ENCODE measurements at places on chromosomes 6 and 20.

GRCh38 chr6:27119329-27119728, 128.2 kb upstream of the PRSS16 start:
- DNase-seq = no peak

DNA sequence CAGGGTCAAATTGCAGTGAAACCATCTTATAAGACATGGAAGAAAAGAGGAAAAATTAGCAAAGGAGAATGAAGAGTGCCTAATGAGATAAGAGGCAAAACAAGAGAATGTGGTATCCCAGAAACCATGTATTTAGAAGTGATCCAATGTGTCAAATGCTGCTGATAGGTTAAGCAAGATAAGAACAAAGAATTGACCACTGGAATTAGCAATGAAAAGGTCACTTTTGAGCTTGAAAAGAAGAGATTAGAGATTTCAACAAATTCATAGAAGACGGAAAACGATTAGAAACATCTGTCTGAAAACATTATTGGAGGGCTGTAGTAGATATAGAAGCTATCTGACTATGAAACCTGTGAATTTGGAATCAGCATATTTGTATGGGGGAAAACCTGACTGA, 112.2 kb downstream of the AHI1 start:
- DNase-seq = no peak

GRCh38 chr20:13822459-13822858, 37.6 kb downstream of the NDUFAF5 start:
- no peak for DNase-seq

DNA sequence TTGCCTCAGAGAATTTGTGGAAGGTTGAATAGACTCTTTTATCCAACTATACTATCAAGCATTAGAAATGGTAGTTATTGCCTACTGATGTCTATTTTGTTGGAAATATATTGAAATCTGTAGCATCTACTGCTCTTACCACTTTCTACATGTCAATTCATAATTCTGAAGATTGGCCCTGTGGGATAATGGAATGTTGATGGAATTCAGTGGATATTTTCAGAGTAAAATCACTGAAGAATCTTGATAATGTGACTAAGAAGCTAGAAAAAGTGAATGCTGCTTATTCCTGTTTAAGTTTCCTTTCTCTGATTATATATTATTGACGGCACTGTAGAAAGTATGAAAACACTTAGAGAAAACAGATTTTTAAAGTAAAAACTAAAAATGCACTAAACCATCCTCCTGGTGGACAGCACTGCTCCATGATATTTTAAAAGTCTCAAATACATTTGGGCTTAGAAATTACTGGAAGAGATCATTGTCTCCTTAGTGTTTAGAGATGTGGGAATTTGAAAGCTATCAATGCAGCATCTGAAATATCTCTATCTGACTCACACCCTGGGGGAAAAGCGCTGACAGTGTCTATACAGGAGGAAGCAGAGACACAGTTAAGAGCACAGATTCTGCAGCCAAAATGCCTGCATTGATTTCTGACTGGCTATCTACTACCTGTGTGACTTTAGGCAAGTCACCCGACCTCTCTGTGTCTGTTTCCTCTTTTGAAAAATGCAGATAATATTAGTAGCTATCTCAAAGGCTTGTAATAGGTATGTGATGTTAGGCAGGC, 37.9 kb upstream of the RCAN2 start:
- DNase-seq = no peak

GRCh38 chr6:140915551-140915950, 1217.2 kb upstream of the GJE1 start:
- no peak for DNase-seq

DNA sequence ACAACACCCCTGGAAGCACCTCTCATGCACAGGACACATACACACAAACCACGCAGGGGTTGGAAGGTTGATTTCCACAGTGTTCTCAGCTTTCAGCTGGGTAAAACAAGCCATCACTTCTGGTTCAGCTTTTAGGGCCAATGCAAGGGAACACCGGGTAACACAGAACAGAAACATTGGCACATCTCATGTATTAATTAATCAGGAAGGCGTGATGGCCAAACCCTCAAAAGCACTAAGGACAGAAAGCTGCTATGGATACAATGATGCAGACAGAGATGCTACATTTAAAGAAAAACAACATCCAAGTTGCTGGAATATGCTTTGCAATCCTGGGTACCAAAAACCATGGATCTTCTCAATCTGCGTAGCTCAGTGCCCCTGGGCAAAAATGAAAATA, 104.3 kb upstream of the BEND6 start:
- DNase-seq = no peak

DNA sequence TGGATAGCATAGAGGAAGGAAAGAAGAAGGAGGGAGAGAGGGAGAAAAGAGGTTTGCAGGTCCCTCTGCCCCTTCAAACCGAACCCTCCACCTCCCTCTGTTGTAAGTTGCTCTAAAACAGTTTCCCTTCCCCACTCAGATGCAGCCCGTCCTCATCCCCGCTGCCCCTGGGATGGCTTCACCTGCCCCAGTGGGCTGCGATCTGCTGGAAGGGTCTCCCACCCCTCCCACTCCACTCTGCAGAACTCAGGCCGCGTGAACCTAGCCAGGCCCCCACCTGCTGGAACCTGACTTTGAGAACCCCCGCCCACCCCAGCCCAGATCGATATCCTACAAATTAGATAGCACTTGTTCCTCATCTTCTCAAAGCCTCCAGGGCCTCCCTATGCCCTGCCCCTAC, 190.8 kb downstream of the DLL1 start:
- no peak for DNase-seq

DNA sequence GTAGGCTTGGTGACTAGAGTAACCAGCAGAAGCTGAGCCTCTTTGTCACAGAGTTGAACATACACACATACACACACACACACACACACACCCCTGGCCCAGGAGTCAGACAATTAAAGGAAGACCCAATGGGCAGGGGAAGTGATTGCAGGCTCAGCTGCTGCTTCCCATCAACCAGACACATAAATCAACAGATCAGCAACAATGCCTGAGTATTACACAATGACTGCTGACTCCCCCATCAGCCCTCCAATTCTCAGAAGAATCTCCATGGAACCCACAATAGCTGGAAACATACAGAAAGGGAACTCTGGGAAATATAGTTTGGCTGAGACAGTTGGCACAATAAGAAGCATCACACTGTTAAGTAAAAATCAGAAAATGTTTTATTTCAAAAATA, 270.4 kb upstream of the PLCB4 start:
- no peak for DNase-seq

- no peak for DNase-seq
These were observed 14.9 kb downstream of the NT5E start for GRCh38 chr6:85464722-85465150.

GRCh38 chr6:43396408-43397149, 27.1 kb upstream of the ZNF318 start:
- no peak for DNase-seq

DNA sequence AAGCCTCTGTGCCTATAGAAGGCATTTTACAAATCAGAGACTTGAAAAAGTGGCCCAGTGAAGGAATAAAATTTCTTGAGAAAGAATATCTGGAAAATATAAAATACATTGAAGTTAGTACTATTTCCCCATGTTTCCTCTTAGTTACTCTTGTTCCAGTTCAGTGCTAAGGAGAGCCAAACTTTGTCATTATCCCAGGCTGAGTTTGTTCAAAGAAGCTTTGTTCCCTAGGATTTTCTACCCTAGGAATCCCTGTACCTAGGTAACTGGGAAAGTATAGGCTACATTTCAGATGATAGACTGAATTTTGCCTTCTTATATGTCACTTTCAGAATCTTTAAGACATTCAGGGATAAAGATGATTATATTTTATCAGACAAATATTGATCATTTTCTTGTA, 1395.7 kb upstream of the MAP3K7 start:
- DNase-seq = no peak

Measured in activated naive CD4-positive, alpha-beta T cell treated with Interleukin-2 at 50 U/mL for 16 hours (primary cell).